ENCODE measurements at places on chromosomes 16 and 17.
A peak's percentile ranks its signal among the peaks of the same experiment; 100 is the strongest.

GRCh38 chr16:85048921-85049562, 21.4 kb downstream of the KIAA0513 start:
- no peak for DNase-seq

GRCh38 chr17:1939981-1940809, 84.9 kb downstream of the RTN4RL1 start:
- DNase-seq, result no peak

DNA sequence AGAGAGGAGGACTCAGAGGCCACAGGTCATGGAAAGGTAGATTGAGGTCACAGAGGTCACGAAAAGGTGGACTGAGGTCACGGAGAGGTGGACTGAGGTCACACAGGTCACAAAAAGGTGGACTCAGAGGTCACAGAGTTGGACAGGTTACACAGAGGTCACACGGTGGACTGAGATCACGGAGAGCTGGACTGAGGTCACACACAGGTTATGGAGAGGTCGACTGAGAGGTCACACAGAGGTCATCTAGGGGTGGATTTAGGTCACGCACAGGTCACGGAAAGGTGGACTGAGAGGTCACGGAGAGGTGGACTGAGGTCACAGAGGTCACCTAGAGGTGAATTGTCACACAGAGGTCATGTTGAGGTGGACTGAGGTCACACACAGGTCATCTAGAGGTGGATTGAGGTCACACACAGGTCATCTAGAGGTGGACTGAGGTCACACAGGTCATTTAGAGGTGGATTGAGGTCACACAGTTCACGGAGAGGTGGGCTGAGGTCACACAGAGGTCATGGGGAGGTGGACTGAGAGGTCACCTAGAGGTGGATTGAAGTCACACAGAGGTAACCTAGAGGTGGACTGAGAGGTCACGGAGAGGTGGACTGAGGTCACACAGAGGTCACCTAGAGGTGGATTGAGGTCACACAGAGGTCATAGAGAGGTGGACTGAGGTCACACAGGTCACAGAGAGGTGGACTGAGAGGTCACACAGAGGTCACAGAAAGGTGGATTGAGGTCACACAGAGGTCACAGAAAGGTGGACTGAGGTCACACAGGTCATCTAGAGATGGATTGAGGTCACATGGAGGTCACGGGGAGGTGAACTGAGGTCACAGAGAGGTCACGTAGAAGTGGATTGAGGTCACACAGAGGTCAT, 26.7 kb upstream of the JPT2 start:
- DNase-seq, result no peak

GRCh38 chr16:80784951-80785350, 19.4 kb downstream of the CDYL2 start:
- DNase-seq, result no peak

DNA sequence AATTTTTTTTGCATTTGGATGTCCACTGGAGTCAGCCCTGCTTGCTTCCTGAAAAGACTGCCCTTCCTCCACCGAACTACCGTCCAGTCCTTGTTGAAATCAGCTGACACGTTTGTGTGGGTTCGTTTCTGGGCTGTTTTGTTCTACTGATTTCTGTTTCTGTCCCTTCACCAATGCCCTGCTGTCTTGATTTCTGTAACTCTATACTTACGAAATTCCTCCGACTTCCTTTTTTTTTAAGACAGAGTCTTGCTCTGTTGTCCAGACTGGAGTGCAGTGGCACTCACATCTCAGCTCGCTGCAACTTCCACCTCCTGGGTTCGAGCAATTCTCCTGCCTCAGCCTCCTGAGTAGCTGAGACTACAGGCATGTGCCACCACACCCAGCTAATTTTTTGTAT, 8.4 kb upstream of the GAA start:
- no peak for DNase-seq

- DNase-seq, result no peak
These were observed 113.1 kb downstream of the IRX3 start for GRCh38 chr16:54173490-54173889.

DNA sequence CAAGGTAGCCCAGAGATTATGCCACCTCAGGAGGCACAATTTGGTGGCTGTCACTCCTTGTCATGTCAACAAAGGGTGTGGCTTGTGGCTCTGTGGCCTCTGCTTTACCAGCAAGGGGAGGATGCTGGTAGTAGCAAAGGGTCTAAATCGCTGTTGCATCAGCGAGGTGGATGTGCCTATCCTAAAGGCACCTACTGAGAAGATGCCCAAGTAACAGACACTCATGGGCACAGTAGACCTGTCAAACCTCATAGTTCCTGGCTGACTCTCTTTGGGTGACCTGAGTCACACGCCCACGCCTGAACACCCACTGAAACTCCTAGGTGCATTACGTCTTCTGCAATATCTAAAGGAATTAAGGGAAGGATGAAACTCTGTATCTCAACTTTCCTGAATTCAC, 139.5 kb downstream of the PRKCB start:
- no peak for DNase-seq

- peak; percentile 28 for DNase-seq
These were observed 93.4 kb upstream of the TNRC6A start for GRCh38 chr16:24635900-24636610.

DNA sequence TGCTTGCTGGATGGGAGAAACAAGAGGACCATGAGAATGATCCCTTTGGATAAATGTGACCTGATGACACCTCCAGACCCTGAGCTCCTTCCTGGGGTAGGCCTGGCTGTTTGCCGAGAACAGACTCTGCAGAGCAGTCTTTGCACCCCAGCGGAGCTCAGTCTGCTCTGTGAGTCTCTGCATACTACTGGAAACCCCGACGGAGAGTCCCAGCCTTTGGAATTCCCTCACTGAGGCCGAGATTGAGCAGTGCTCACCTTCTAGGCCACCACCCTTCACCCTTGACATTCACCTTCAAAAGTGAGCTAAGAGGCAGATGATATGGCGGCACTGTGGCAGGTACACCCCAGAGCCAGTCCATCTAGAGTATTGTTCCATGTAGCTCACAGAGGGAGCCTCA, 172.2 kb upstream of the CDH13 start:
- DNase-seq, result no peak

DNA sequence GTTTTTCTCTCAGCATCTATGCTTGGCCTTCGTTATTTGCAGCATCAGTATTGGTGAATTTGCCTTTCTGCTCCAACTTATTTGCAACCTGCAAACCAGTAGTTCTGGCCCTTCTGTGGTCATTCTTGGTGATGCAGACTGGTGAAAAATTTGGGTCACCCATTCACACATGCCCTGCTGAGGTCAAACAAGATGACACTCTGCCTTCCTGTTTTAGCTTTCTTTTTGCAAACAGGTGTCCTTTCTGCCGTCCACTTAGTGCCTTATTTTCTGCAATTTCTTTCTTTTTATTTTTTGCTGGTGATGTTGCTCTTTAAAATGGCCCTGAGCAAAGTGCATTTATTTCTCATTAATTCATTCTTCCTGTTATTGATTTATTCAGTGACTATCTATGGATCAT, 31.3 kb downstream of the PLCG2 start:
- DNase-seq, result no peak

DNA sequence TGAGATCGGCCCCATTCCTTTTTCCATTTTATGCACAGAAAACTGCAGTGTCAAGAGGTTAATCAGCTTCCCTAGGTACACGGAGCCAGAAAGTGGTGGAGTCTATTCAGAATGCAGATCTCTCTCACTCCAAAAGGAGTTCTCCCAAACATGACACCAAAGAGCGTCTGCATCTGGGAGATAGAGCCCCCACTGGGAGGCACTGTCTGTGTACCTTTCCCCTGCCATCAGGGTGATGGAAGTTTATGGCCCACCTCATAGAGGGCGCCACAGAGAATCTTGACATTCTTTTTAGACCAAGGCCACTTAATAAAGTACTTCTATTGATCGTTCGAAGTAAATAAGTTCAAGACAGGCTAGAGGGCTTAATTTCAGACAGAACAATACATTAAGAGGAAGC, 493.7 kb upstream of the ERCC4 start:
- DNase-seq, result no peak

- DNase-seq, result no peak
These were observed 58.2 kb upstream of the STAC2 start for GRCh38 chr17:39283896-39284295.

DNA sequence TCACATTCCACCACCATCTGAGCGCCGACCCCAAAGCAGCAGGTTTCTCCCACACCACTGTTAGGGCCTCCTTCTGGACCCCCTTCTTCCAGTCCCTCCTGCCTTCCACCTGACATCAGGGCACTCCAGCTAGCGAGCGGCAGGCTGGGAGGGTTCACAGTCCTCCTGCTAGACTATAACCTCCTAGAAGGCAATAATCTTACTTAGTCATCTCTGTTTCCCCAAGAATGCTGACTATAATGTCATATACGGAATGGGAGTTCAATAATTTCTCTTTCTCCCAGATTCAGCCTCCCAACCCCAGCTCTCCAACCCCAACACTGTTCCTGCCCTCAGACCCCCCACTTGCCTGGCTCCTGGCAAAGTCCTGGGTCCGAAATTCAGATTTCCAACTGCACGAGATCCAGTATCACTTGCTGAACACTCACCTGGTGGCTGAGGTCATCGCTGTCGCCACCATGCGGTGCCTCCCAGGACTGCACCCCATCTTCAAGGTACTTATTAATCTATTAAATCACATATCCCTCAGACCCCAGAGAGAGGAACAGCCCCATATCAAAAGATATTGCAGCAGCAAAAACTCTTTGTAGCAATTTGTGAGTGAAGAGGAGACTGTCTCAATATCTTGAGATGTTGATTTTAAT, 5.6 kb downstream of the ALOX12 start:
- DNase-seq, result no peak

DNA sequence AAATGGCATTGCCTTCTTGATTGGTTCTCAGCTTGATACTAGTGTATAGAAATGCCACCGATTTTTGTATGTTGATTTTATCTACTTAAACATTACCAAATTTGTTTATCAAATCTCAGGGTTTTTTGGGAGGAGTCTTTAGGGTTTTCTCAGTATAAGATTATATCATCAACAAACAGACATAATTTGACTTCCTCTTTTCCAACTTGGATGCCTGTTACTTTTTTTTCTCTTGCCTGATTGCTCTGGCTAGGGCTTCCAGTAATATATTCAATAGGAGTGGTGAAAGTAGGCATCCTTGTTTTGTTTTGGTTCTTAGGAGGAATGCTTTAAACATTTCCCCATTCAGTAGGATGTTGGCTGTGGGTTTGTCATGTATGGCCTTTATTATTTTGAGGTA, 29.1 kb downstream of the EFCAB13 start:
- DNase-seq, result no peak

DNA sequence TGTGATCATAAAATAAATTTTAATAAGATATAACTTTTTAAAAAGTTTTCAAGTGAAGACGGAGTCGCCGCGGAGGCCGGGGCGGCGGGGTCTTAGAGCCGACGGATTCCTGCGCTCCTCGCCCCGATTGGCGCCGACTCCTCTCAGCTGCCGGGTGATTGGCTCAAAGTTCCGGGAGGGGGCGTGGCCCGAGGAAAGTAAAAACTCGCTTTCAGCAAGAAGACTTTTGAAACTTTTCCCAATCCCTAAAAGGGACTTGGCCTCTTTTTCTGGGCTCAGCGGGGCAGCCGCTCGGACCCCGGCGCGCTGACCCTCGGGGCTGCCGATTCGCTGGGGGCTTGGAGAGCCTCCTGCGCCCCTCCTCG, at the start of gene FOXC2:
Gene FOXC2 (plus strand): TSS at position 229 of the 365 bp plus-strand sequence. CDS start 507 bp downstream, outside the sequence.
- DNase-seq, result no peak

DNA sequence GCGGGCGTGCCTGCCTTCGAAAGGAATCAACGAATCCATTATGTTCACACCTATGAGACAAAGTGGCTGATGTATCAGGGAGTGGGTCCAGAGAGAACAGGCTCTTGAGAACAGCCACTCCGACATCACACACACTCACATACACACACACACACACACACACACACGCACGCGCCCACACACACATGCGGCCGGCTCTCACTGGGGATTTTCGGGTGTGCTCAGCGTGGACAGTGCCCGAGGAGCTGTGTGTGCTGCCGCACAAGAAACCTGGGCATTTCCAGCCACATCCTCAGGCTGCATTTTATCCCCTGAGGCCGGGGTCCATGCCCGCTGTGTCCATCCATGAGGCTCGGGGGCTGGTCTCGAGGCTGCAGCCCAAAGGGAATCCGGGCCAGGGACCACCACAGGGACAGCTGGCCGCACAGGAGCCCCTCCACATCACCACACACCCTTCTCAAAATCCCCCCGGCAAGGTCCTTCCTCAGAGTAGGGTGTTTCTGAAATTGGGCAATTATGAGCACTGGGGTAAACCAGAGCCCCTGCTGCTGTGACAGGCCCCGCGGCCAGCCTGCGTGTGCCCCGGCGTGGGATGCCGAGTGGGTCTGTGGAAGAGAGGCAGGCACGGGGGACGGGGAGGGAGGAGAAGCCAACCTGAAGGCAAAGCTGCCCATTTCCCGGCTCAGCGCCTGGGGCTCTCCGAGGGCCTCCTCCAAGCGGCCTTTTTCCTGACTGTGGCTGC, 24.8 kb downstream of the MRM3 start:
- no peak for DNase-seq

DNA sequence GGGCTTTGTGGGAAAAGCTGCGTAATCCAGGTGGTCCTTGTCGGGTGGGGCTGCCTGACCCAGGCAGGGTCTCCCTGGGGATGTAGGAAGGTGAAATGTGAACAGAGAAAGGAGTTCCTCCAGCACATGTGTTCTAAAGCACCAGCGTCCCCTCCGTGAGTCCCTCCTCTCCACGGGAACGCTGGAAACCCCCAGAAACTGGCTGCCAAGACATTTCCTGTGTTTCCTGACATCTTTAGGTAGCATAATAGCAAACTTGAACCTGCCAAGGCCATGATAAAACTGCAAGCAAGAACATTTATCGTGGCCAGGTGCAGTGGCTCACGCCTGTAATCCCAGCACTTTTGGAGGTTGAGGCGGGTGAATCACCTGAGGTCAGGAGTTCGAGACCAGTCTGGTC, 12.6 kb upstream of the PYDC1 start:
- no peak for DNase-seq

DNA sequence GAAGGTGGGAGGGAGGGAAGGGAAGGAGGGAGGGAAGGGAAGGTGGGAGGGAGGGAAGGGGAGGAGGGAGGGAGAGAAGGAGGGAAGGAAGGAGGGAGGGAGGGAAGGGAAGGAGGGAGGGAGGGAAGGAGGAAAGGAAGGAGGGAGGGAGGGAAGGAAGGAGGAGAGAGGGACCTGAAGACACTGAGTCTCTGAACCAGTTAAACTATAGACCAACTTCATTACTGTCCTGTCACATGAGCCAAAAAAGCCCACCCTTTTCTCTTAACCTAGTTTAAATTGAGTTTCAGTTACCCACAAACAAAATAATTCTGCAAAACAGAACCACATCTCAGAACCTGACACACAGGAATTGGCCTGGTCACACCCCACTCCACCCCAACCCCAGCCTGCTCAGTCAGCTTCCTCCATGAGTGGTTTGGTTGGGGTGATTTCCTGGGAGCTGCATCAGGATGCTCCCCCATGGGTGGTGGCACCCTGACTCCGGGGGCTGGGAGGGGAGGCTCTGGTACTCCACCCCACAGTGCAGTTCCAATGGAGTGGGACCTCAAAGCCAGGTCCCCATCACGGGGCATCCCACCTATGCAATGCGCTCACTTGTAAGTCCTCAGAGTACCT, 4.7 kb upstream of the PRR29 start:
- no peak for DNase-seq

- DNase-seq, result no peak
These were observed 119.6 kb upstream of the CNTNAP4 start for GRCh38 chr16:76157629-76158028.

GRCh38 chr16:11349599-11350276, 4.5 kb downstream of the RMI2 start:
- no peak for DNase-seq
